ENCODE measurements at places on chromosomes 7 and 10. TPM values are rescaled to one million over a fixed set of nuclear protein-coding genes. Genes with fewer than 3 reads are reported as not detected.

The DNAJC12 gene
- total RNA-seq = 19.0 TPM

The H2BK1 gene
- total RNA-seq = not detected

DNA sequence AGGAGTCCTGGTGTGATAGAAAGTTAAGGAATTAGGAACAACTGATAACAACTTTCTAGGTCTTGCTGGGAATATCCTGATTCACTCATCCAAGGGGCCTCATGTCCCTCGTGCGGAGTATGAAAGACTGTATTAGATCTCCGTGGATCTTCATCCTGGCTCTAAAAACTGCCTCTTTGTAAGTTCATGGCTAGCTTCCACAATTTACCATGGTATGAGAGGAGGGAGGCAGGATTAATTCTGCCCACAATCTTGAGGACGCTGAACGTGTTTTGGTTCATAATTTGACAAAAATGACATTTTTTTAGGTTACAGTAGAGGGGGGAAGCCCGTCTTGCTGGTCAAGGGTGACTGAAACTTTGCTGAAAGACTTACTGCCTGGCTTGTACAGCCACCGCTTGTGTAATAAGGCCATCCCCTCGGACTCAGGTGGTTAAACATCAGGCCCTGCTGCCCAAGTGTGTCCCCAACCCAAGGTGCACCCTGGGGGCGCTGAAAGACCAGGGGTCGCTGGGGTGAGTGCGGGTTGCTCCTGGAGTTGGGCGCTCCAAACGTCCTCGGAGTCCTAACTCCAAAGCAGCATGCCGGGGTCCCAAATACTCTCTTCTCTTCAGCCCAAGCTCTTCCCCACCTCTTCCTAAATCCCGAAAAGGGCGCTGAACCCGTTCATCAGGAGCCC, 733 bp downstream of the HIBADH start:
- peak overlapping the region; percentile 73 for H3K4me3 ChIP-seq
- DNase-seq = peak; percentile 40
- H3K36me3 ChIP-seq = no peaks in the 10 kb centered on the region
- peak overlapping the region; percentile 91 for H3K27ac ChIP-seq

- H3K27ac ChIP-seq = no peak overlapping the region
- no peak for DNase-seq
- H3K4me1 ChIP-seq = no peaks in the 10 kb centered on the region
- no peaks in the 10 kb centered on the region for H3K36me3 ChIP-seq
These were observed 373.5 kb downstream of the KCNMA1 start for GRCh38 chr10:77264107-77264506.

GRCh38 chr10:110336111-110336721, 31.5 kb upstream of the SMNDC1 start:
- H3K36me3 ChIP-seq = no peaks in the 10 kb centered on the region
- peak overlapping the region; percentile 80 for H3K27ac ChIP-seq
- peaks cover 5% of the 10 kb centered on the region for H3K4me1 ChIP-seq

GRCh38 chr7:115825456-115826115, 205.0 kb downstream of the TFEC start:
- H3K27me3 ChIP-seq = no peaks in the 10 kb centered on the region
- H3K4me1 ChIP-seq = no peaks in the 10 kb centered on the region
- H3K36me3 ChIP-seq = no peaks in the 10 kb centered on the region
- no peak overlapping the region for H3K4me3 ChIP-seq
- DNase-seq = no peak
- H3K27ac ChIP-seq = no peak overlapping the region

DNA sequence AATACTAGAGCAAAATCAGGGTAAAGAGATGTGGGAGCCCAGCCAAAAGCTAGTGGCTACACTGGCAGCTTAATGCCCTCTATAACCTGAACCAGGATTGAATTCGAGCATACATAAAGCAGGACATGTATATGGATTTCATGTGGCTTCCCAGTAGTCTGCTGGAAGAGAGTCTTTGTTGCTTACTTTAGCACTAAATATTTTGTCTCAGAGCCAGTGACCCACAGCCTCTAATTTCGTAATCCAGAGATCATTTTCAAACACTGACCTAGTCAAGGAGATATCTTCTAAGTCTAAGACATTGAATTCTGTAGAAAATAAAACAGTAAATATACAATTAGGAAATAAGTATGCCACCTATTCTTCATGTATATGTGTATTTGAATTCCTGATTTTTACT, 64.2 kb upstream of the GNAI1 start:
- no peak for DNase-seq
- no peaks in the 10 kb centered on the region for H3K27me3 ChIP-seq
- no peaks in the 10 kb centered on the region for H3K4me1 ChIP-seq
- no peak overlapping the region for H3K4me3 ChIP-seq
- H3K27ac ChIP-seq = no peak overlapping the region

GRCh38 chr7:148245381-148245780, 345.2 kb upstream of the C7orf33 start:
- no peaks in the 10 kb centered on the region for H3K4me1 ChIP-seq
- H3K27ac ChIP-seq = no peak overlapping the region
- H3K27me3 ChIP-seq = no peaks in the 10 kb centered on the region
- no peak overlapping the region for H3K4me3 ChIP-seq
- no peaks in the 10 kb centered on the region for H3K36me3 ChIP-seq

DNA sequence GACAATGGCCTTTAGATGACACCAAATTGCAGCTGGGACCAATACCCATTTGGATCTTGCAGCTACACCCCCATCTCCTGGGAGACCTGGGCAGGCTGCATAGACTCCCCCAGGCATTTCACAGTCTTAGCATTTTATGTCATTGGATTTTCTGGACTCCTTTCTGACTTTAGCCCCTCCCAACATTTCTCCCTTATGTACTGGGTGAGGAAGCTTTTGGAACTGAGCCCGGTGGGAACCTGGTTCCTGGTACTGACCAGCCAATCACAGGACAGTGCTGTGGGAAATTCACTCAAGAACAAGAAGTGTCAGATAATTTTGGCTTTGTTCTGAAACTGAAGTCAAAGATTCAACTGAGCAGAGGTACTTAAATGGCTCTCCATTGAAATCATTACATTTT, 177.7 kb downstream of the ACTR3B start:
- H3K36me3 ChIP-seq = no peaks in the 10 kb centered on the region
- no peaks in the 10 kb centered on the region for H3K4me1 ChIP-seq
- no peak overlapping the region for H3K27ac ChIP-seq
- no peak overlapping the region for H3K4me3 ChIP-seq

GRCh38 chr7:18289788-18290187, 205.8 kb upstream of the HDAC9 start:
- H3K27ac ChIP-seq = no peak overlapping the region
- H3K4me3 ChIP-seq = no peak overlapping the region
- no peaks in the 10 kb centered on the region for H3K36me3 ChIP-seq
- DNase-seq = no peak
- no peaks in the 10 kb centered on the region for H3K27me3 ChIP-seq

DNA sequence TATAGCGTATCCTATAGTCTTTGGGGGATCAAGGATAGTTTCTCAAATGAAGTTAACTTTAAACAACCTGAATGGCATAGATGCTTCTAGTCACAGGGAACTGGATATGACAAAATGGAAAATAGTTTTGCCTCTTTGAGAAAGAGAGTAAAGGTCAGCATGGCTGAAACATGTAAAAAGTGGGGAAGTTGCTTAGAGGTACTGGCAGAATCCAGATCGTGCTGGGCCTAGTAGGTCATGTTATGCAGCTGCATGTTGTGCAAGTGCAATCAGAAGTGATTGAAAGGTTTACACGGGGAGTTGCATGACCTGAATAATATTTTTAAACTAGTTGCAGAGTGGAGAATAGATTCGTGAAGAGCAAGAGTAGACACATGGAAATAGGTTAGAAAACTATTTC, 201.1 kb upstream of the HDAC9 start:
- H3K27me3 ChIP-seq = no peaks in the 10 kb centered on the region
- H3K27ac ChIP-seq = no peak overlapping the region
- no peak for DNase-seq
- no peaks in the 10 kb centered on the region for H3K36me3 ChIP-seq

DNA sequence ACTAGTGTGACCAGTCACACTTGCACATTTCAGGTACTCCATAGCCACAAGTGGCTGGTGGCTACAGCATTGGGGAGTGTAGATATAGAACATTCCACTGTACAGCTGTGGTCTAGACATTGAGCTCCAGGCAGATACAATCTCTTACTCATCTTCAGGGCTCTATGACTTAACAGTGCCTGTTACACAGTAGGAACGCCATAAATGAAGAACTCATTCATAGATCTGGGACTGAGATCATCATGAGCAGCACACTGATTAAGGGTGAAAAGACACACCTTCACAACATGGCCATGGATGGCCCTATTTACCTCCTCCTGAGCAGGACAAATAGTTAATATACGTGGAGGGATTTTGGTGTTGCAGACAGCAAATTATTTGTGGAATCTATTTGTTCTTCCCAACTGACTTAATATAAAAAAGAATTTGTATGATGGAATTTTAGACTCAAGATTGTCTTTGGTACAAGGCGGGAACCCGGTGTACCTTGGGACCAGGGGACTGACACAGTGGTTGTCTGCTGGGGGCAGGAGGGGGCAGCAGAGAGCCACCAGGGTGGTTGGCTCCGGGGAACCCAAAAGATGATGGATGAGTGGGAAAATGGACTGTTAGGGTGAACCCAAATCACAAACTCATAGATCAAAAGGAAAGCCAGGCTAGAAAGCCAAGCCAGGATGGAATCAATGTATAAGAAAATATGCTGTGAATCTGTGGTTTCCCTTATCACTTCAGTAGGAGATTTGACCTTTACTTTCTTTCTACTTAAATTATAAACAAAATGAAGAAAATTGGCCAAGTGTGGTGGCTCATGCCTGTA, 24.3 kb upstream of the CPA2 start:
- no peak overlapping the region for H3K27ac ChIP-seq
- H3K4me1 ChIP-seq = no peaks in the 10 kb centered on the region
- H3K4me3 ChIP-seq = no peak overlapping the region

GRCh38 chr7:11355399-11356005, 381.8 kb downstream of the PHF14 start:
- H3K27me3 ChIP-seq = no peaks in the 10 kb centered on the region
- H3K27ac ChIP-seq = no peak overlapping the region
- no peak for DNase-seq
- no peak overlapping the region for H3K4me3 ChIP-seq

GRCh38 chr7:93013446-93014061, 104.2 kb downstream of the SAMD9 start:
- no peaks in the 10 kb centered on the region for H3K27me3 ChIP-seq
- H3K4me3 ChIP-seq = no peak overlapping the region
- no peak overlapping the region for H3K27ac ChIP-seq

DNA sequence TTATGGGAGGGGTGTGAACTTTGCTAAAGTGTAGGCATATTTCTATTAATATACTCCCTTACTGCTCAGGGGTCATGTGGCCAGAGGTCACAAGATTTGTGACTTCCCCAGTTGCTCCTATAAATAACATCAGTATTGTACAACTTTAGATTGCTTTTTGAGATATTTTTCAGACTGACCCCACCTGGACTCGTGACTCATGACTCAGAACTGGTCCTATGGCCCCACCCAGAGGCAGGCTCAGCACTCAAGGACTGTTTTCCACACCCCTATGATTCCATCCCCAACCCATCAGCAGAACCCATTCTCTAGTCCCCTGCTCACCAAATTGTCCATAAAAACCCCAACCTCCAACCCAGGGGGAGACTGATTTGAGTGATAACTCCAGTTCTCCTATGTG, 2.7 kb upstream of the CUL2 start:
- no peaks in the 10 kb centered on the region for H3K27me3 ChIP-seq
- H3K36me3 ChIP-seq = no peaks in the 10 kb centered on the region
- H3K4me1 ChIP-seq = peaks cover 7% of the 10 kb centered on the region
- no peak overlapping the region for H3K4me3 ChIP-seq

DNA sequence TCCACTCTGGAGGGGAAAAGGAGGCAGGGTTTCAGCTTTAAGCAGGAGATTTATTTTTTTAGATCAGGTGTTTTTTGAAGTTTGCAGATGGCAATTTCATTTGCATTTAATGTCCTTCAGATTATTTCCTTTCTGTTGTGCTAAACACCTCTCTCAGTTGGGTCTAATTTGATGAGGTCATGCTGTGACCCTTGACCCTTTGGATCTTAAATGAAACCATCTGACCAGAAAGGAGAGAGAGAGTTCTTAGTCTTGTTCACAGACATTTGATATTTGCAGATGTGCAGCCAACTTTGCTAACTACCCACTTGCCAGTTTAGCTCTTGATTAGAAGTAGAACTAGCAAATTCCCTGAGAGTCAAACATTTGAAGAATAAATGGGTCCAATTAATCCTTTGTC, 101.5 kb upstream of the RAB11FIP2 start:
- no peak overlapping the region for H3K4me3 ChIP-seq
- no peaks in the 10 kb centered on the region for H3K27me3 ChIP-seq
- no peak for DNase-seq
- no peaks in the 10 kb centered on the region for H3K36me3 ChIP-seq
